ENCODE measurements at places on chromosomes 1 and 21.

DNA sequence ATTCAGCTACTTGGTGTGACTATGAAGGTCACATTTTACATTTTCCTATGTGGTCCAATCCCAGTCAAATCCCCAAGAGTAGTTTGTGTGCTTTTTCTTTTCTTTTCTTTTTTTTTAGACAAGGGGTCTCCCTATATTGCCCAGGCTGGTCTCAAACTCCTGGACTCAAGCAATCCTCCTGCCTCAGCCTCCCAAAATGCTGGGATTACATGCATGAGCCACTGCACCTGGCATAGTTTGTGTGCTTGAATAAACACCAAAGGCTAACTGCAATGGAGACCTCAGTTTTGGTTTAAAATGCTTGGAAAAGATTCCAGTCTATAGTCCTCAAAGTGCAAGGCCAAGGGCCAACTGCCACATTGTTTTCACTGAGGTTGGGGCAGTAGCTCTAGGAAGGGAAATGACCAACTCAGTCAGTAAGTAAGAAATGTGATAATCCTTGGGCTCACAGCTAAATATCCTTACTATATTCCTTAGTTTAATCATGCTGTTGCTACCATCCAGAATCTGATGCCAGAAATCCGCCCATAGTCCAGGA lies 38.6 kb downstream of the EIF2B3 start:
- no peaks in the 10 kb centered on the region for H3K27me3 ChIP-seq
- no peaks in the 10 kb centered on the region for H3K36me3 ChIP-seq
- peaks cover 7% of the 10 kb centered on the region for H3K4me1 ChIP-seq
- DNase-seq = no peak
- H3K27ac ChIP-seq = no peak overlapping the region

DNA sequence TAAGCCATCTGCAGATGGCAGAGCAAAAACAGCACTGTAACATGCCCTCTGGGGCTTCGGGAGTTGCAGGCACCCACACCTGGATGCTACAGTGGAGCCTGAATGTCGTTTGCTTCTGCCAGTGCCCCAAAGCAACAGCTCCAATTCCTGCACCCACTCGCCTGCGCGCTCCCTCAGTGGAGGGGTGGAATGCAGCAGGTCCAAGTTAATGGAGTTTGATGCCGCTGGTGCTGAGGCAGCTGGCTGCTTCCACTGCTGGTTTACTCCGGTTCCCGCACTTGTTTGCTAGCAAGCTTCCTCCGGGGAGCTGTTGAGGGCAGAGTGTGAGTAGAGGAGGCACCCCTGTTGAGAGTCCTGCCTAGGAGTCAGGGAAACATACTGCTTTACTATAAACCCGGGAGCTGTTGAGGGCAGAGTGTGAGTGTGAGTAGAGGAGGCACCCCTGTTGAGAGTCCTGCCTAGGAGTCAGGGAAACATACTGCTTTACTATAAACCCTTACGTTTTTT lies 584.0 kb upstream of the TMPRSS15 start:
- H3K4me1 ChIP-seq = no peaks in the 10 kb centered on the region
- no peak overlapping the region for H3K4me3 ChIP-seq
- no peak overlapping the region for H3K27ac ChIP-seq
- DNase-seq = no peak

GRCh38 chr1:243246916-243247315 lies 8.2 kb downstream of the CEP170 start:
- DNase-seq = no peak
- H3K4me1 ChIP-seq = peaks cover 5% of the 10 kb centered on the region
- no peaks in the 10 kb centered on the region for H3K27me3 ChIP-seq
- H3K4me3 ChIP-seq = no peak overlapping the region
- no peaks in the 10 kb centered on the region for H3K36me3 ChIP-seq

GRCh38 chr1:161439280-161440232 lies 65.7 kb upstream of the FCGR2A start:
- H3K4me3 ChIP-seq = no peak overlapping the region
- no peaks in the 10 kb centered on the region for H3K36me3 ChIP-seq
- H3K27ac ChIP-seq = no peak overlapping the region
- DNase-seq = no peak
- H3K27me3 ChIP-seq = no peaks in the 10 kb centered on the region

- H3K4me1 ChIP-seq = peaks cover 14% of the 10 kb centered on the region
- H3K27ac ChIP-seq = peak overlapping the region; percentile 80
- no peak overlapping the region for H3K4me3 ChIP-seq
- no peaks in the 10 kb centered on the region for H3K36me3 ChIP-seq
- no peaks in the 10 kb centered on the region for H3K27me3 ChIP-seq
These were observed 26.2 kb upstream of the EPHA2 start for GRCh38 chr1:16181887-16182719.

DNA sequence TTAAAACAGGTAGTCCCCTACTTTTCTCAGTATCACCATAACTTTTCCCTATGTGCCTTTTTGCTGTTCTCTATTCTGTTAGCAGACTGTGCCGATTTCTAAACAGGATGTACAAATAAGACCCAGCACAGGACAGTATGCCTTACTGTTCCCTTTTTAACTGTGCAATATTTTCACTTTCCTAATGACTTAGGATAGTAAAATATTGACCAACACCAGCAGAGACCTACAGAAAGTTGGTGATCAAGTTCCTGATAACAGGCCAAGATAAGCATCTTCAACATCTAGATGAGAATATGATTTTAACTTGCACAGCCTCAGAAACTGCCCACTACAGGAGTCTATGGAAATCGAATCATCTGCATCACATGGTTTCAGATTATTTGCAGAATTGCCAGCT lies 42.0 kb downstream of the ADSS2 start:
- no peak overlapping the region for H3K4me3 ChIP-seq
- no peaks in the 10 kb centered on the region for H3K36me3 ChIP-seq
- no peak overlapping the region for H3K27ac ChIP-seq
- H3K4me1 ChIP-seq = peaks cover 3% of the 10 kb centered on the region
- DNase-seq = no peak
- H3K27me3 ChIP-seq = no peaks in the 10 kb centered on the region

- H3K4me1 ChIP-seq = no peaks in the 10 kb centered on the region
- no peaks in the 10 kb centered on the region for H3K27me3 ChIP-seq
- no peak for DNase-seq
- H3K36me3 ChIP-seq = no peaks in the 10 kb centered on the region
These were observed 148.3 kb downstream of the RHOU start for GRCh38 chr1:228883535-228883934.

GRCh38 chr1:47432071-47433036 lies 5.5 kb upstream of the FOXD2 start:
- H3K4me1 ChIP-seq = peaks cover 3% of the 10 kb centered on the region
- H3K27ac ChIP-seq = no peak overlapping the region
- H3K36me3 ChIP-seq = no peaks in the 10 kb centered on the region

- H3K27me3 ChIP-seq = no peaks in the 10 kb centered on the region
- no peak overlapping the region for H3K27ac ChIP-seq
- no peaks in the 10 kb centered on the region for H3K36me3 ChIP-seq
- no peaks in the 10 kb centered on the region for H3K4me1 ChIP-seq
These were observed 428.4 kb upstream of the B3GALT2 start for GRCh38 chr1:193614817-193615216.
